Endodermal cell (in vitro differentiated cells): ENCODE measurements at places on chromosomes 4 and X. TPM values are rescaled to one million over a fixed set of nuclear protein-coding genes. Genes with fewer than 3 reads are reported as not detected.

DNA sequence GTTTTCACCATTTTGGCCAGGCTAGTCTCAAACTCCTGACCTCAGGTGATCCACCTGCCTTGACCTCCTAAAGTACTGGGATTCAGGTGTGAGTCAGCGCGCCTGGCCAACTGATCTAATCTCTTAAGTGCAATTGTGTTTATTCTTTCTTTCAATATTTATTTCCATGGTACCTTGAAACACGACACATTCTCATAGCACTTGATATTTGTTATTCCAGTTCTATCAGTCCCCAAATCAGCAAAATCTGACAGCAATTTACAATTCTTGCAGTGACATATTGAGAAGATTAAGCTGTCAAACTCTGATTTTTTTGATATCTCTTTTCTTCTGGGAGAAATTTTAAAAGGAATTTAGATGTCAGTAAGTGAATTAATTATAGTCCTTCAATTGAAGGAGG lies 218.1 kb upstream of the FAT4 start:
- no peak for DNase-seq
- no peaks in the 10 kb centered on the region for H3K4me1 ChIP-seq
- H3K27ac ChIP-seq = no peak overlapping the region
- H3K4me3 ChIP-seq = no peak overlapping the region

GRCh38 chrX:66163849-66164411 lies at the start of gene HEPH:
HEPH (plus strand) TSS chrX:66164247; CDS start chrX:66170571, 6,324 bp downstream.
- peak; percentile 67 for DNase-seq
- no peaks in the 10 kb centered on the region for H3K27me3 ChIP-seq
- no peaks in the 10 kb centered on the region for H3K4me1 ChIP-seq
- H3K36me3 ChIP-seq = peaks cover 13% of the 10 kb centered on the region

DNA sequence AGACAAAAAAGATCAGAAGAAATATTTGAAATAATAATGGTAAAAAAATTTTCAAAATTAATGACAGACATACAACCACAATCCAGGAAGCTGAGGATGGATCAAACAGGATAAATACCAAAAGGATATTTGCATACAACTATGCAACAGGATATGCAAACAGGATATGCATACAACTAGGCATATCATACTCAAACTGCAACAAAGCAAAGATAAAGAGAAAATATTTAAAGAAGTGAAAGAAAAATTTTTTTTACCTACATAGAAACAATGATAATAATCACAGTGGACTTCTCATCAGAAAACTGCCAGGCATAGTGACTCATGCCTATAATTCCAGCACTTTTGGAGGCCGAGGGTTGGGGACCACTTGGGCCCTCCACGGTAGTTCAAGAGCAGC lies 11.3 kb upstream of the DHX15 start:
- no peaks in the 10 kb centered on the region for H3K27me3 ChIP-seq
- H3K27ac ChIP-seq = no peak overlapping the region
- no peaks in the 10 kb centered on the region for H3K36me3 ChIP-seq
- H3K4me3 ChIP-seq = no peak overlapping the region
- H3K4me1 ChIP-seq = no peaks in the 10 kb centered on the region

DNA sequence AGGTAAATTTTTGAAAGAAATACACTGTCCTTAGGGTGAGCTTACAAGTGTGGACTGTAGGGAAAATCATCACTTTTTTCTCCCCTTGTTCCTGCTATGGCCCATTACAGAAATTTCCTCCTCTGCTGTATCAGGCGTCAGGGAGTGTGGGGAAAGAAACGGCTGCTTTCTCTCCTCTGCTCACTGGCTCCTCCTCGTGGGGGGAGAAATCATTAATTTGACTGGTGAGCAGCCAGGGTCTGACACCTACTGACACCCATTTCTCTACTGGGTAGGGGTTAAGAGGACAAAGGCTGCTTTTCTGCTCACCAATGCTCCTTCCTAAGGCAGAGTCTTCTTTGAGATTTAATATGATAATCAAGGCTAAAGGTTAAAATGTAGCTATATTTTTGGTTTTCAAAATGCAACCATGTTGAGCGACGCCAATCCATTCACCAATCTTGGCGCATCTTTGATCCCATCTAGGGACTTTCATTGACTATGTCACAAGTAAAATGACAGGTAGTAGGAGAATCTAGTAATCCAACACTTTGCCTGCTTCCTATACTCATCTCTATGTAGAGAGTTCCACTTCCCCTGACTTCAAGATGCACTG lies 25.1 kb downstream of the SETD7 start:
- H3K36me3 ChIP-seq = peaks cover 81% of the 10 kb centered on the region
- H3K4me3 ChIP-seq = no peak overlapping the region
- no peaks in the 10 kb centered on the region for H3K27me3 ChIP-seq
- DNase-seq = peak; percentile 93
- H3K4me1 ChIP-seq = no peaks in the 10 kb centered on the region
- no peak overlapping the region for H3K27ac ChIP-seq

DNA sequence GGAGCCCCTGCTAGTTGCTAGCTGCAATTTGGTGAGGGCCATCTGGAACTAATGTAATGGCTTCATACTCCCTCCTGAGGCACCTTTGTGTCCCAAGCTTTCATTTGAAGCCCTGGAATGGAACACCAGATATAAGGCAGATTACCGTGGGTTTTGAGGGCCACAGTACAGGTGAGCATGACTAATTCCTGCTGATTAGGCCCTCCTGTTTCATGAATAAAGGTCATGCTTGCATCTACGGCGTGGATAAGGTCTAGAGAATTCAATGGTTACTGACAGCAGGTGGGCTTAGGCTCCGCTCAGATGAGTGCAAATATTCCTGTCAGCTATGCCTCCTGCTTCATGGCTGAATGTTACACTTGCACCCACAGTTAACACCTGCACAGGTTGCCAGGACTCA lies 495.4 kb downstream of the NAP1L3 start:
- no peaks in the 10 kb centered on the region for H3K27me3 ChIP-seq
- H3K27ac ChIP-seq = no peak overlapping the region
- H3K4me1 ChIP-seq = no peaks in the 10 kb centered on the region
- no peak overlapping the region for H3K4me3 ChIP-seq
- H3K36me3 ChIP-seq = no peaks in the 10 kb centered on the region

- H3K36me3 ChIP-seq = no peaks in the 10 kb centered on the region
- no peaks in the 10 kb centered on the region for H3K27me3 ChIP-seq
- no peak overlapping the region for H3K27ac ChIP-seq
- no peak for DNase-seq
- H3K4me3 ChIP-seq = no peak overlapping the region
- no peaks in the 10 kb centered on the region for H3K4me1 ChIP-seq
Measured at GRCh38 chrX:140602140-140602539, 97.3 kb upstream of the SOX3 start.

DNA sequence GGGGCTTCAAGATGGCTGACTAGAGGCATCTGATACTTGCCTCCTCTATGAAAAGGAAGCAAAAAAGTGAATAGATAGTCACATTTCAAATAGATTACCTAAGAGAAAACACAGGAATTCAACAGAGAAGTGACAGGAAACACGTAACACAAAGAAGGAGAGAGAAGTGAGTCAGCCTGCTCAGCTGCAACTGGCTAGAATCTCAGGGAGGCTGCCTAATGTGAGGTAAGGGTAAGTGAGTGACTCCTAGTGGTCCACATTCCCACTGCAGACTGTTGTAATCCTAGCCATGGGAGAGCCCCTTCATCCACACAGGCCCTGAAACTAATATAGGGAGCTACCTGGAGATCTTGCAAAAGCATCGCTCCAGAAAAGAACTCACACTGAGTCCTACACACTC lies 179.2 kb downstream of the SLC7A11 start:
- H3K27me3 ChIP-seq = no peaks in the 10 kb centered on the region
- peak; percentile 65 for DNase-seq
- H3K4me1 ChIP-seq = no peaks in the 10 kb centered on the region
- no peak overlapping the region for H3K27ac ChIP-seq

GRCh38 chrX:44667771-44668170 lies 125.1 kb upstream of the FUNDC1 start:
- H3K36me3 ChIP-seq = no peaks in the 10 kb centered on the region
- H3K4me3 ChIP-seq = no peak overlapping the region
- no peaks in the 10 kb centered on the region for H3K27me3 ChIP-seq

- H3K36me3 ChIP-seq = no peaks in the 10 kb centered on the region
Measured at GRCh38 chr4:74423104-74423503, 21.8 kb upstream of the AREG start.

- H3K4me1 ChIP-seq = no peaks in the 10 kb centered on the region
- H3K4me3 ChIP-seq = no peak overlapping the region
- DNase-seq = no peak
- H3K27ac ChIP-seq = no peak overlapping the region
- H3K27me3 ChIP-seq = no peaks in the 10 kb centered on the region
Measured at GRCh38 chrX:87468941-87469340, 48.7 kb upstream of the KLHL4 start.

GRCh38 chrX:64204701-64205440 lies 637 bp downstream of the AMER1 start:
- peak; percentile 67 for DNase-seq
- no peaks in the 10 kb centered on the region for H3K4me1 ChIP-seq
- peak overlapping the region; percentile 66 for H3K27ac ChIP-seq
- no peaks in the 10 kb centered on the region for H3K36me3 ChIP-seq
- H3K27me3 ChIP-seq = no peaks in the 10 kb centered on the region
- peak overlapping the region; percentile 77 for H3K4me3 ChIP-seq

- no peaks in the 10 kb centered on the region for H3K36me3 ChIP-seq
- DNase-seq = no peak
- no peaks in the 10 kb centered on the region for H3K4me1 ChIP-seq
- H3K4me3 ChIP-seq = no peak overlapping the region
Measured at GRCh38 chrX:105460376-105460775, 239.9 kb upstream of the TEX13A start.

- no peak overlapping the region for H3K27ac ChIP-seq
- H3K4me1 ChIP-seq = no peaks in the 10 kb centered on the region
- H3K4me3 ChIP-seq = no peak overlapping the region
- H3K36me3 ChIP-seq = no peaks in the 10 kb centered on the region
- H3K27me3 ChIP-seq = no peaks in the 10 kb centered on the region
- no peak for DNase-seq
Measured at GRCh38 chr4:150181536-150181935, 103.3 kb downstream of the DCLK2 start.

DNA sequence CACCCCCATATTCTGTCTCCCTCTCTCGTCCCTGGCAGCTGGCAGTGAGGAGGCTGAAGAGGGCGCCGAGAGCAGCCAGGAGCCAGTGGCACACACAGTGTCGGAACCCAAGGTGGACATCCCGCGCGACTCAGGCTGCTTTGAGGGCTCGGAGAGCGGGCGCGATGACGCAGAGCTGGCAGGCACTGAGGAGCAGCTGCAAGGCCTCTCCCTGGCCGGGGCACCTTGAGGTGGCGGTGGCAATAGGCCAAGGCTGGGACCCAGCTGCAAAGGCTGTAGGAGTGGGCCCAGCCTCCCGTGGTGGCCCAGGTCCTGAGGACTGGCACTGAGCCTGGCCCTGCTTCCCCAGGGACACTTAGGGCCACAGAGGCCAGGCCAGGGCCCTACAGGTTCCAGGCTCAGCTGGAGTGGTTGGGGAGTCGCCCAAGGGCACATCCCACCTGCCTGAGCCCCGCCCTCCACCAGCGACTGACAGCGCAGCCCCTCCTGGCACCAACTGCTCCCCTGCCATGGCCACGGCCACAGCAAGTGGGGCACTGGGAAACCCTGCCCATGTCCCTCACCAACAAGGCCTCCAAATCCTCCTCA lies 13.9 kb downstream of the SASH3 start:
- H3K27me3 ChIP-seq = no peaks in the 10 kb centered on the region
- no peak for DNase-seq
- no peaks in the 10 kb centered on the region for H3K4me1 ChIP-seq
- H3K27ac ChIP-seq = no peak overlapping the region

DNA sequence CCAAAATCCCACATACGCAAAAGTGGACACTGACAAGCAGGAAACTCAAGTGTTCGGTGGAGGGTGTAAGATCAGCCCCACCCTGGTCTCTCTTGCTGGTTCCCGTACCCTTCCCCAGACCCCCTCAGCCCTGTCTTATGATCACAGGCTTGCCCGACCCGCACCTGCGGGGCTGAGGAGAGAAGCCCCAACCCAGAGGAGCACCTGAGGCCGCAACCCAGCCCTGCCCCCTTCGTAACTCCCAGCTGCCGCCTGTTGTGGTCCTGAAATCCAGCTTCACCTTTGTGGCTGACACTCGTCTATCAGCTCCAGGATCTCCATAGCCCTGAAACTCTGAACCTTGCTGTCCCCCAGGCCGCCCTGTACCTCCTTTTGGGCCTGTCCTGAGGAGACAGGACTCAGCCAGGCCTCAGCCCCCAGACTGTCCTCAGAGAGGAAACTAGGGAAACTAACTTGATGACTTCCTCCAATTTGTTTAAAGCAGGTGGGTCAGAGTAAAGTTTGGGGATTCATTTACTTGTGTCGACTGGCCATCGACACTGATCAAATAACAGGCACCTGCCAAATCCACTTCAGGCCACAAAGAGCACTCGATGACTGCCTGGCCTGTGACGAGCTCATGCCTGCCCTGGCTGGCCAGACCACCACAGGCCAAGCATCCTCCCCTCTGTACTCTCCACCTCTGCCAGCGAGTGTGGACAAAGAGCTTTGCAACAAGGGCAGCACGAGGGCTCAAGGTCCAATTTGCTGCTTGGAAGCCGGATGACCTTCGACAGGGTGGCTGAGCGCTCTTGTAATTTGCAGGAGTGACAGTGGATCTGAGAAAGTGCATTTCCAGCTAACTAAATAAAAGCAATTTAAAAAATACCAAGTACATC lies 19.3 kb downstream of the DCTD start:
- H3K36me3 ChIP-seq = peaks cover 69% of the 10 kb centered on the region
- no peak for DNase-seq
- H3K27me3 ChIP-seq = no peaks in the 10 kb centered on the region
- no peaks in the 10 kb centered on the region for H3K4me1 ChIP-seq
- H3K4me3 ChIP-seq = no peak overlapping the region

GRCh38 chr4:141388481-141388880 lies 167.8 kb downstream of the ZNF330 start:
- no peaks in the 10 kb centered on the region for H3K4me1 ChIP-seq
- H3K36me3 ChIP-seq = no peaks in the 10 kb centered on the region
- H3K27me3 ChIP-seq = no peaks in the 10 kb centered on the region

- no peak for DNase-seq
- H3K4me3 ChIP-seq = no peak overlapping the region
- H3K36me3 ChIP-seq = no peaks in the 10 kb centered on the region
- H3K27ac ChIP-seq = no peak overlapping the region
Measured at GRCh38 chr4:85510632-85510984, 35.7 kb downstream of the ARHGAP24 start.

- no peak for DNase-seq
- no peaks in the 10 kb centered on the region for H3K4me1 ChIP-seq
- H3K36me3 ChIP-seq = no peaks in the 10 kb centered on the region
- no peaks in the 10 kb centered on the region for H3K27me3 ChIP-seq
- H3K4me3 ChIP-seq = no peak overlapping the region
Measured at GRCh38 chr4:43903456-43903855, 545.2 kb downstream of the KCTD8 start.

Gene HTRA3
- total RNA-seq = 3.1 to 6.9 TPM (median 3.2 TPM) in 3 replicates

Gene TFE3
- total RNA-seq = 32.8 to 33.5 TPM (median 33.2 TPM) in 3 replicates

Gene NSUN7
- total RNA-seq = 15.5 and 17.9 TPM in 2 replicates

Gene HPSE
- total RNA-seq = 1.7 to 2.7 TPM (median 1.7 TPM) in 3 replicates

Gene DDX53
- not detected in 3 replicates for total RNA-seq

Gene EGFL6
- 0.15 to 0.19 TPM in 2 of 3 replicates, not detected in the other for total RNA-seq

Gene WWC2
- total RNA-seq = 104 to 108 TPM (median 106 TPM) in 3 replicates

Gene FMR1
- total RNA-seq = 59.1 to 62.7 TPM (median 61.9 TPM) in 3 replicates

Gene LARP1B
- 31.0 and 32.6 TPM in 2 replicates for total RNA-seq

Gene IL2
- total RNA-seq = not detected in 3 replicates
